CD4-positive, alpha-beta T cell treated with Interleukin-6 at 100 ng/mL for 8 hours (primary cell): ENCODE measurements at places on chromosomes 11 and 22.

- no peak for DNase-seq
Observed at GRCh38 chr22:35870517-35871293, 153.0 kb downstream of the APOL5 start.

DNA sequence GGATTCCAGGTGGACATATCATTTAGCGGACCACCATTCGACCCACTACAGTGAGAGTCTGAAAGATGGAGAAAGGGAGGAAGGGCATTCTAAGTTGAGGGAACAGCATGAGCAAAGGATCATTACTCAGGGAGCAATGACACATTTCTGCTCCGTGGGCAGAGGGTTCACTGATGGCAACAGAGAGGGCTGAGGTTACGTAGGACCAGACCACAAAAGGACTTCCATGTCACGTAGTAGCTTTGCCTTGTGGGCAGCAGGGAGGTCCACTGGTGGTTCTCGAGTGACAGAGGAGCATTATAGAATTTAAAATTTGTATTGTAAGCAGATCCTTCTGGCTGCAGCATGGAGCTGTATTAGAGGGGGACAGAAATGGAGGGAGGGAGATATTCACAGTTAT, 109.7 kb upstream of the NAV2 start:
- DNase-seq = no peak

DNA sequence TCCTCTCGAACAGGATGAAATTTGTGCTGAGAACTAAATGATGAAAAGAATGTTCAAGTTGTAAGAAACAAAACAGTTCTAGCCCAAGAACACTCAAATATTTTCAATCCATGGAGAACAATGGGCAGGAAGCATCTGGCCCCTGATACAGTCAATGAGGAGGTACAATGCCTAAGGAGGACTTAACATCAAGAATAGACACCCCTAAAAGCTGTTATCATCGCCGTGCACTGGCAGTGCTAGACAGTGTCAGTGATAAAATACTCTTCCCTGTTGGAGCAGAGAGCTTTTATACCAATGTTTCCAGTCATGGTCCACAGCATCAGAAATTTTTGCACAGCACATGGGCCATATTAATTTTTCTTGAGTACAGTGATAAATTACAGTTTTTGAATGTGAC, 20.2 kb upstream of the VSTM5 start:
- no peak for DNase-seq

DNA sequence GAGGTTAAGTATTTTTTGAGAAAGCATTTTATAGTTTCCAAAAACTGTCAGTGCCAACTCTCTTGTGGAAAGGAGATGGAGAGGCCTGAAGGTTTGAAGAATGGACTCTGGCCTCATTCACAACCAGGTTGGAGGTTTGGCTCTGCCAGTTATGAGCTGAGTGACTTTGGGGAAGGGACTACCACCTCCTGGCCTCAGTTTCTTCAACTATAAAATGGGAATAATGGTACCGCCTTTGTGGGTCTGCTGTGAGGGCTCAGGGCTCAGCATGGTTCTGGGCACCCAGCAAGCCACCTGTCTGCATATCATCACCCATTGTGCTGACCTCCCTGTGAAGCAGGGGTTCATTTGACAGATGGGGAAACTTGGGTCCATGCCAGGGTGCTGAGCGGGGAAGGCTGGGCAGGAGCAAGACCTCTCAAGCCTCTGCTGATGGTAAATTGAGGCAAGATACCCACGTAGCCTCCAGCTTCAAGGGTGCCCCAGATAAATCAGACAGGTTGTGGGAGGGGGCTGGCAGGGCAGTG, 3.5 kb upstream of the LIF start:
- DNase-seq = no peak

DNA sequence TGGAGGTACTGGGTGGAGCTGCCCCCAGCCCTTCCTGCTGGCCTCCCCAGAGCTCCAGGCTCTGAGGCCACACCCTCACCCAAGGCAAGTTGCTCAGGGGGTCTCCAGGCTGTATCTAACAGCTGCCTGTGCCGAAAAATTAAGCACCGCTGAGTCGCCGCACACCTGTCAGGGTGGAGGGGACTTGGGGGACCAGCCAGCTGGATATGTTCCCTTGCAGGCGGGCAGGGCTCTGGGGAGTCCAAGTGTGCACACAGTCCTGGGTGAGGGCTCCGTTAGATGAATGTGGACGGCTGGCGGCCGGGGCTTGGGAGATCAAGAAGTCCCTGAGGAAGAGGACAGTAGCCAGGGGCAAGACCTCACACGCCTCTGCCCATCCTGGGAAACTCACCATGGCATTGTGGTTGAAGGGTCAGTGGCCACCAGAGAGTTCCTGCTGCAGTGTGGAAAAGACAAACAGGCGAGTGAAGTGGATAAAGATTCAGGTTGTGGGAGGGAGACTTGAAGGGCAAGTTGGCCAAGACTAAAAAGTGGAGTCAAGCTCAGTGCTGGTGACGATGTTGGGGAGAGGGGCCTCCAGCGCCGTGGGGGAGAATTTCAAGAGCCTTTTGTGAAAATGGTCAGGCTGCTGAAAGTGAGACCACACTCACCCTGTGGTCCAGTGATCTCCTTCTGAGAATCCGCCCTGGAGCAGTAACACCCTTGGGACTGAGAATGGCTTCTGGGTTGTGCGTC, 69.6 kb downstream of the CDKN1C start:
- no peak for DNase-seq

DNA sequence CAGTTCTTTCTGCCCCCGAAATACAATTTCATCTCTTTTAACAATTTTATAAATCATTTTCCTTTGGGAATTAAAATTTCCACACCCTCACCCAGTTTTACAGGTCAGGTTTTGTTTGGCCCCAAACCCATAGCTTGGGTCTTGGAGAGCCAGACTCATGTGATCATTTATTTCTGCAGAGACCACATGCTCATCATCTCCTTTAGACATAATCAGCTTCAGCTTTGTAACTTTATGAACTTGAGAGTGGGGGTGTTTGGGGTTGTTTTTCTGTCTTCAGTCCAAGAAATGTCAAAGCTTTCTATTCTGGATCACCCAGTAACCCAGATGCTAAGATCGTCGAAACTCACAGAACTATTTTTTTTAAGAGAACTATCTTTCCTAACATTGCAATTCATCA, 70.9 kb downstream of the DBX1 start:
- no peak for DNase-seq

GRCh38 chr22:30027169-30027568, 53.1 kb upstream of the HORMAD2 start:
- no peak for DNase-seq

DNA sequence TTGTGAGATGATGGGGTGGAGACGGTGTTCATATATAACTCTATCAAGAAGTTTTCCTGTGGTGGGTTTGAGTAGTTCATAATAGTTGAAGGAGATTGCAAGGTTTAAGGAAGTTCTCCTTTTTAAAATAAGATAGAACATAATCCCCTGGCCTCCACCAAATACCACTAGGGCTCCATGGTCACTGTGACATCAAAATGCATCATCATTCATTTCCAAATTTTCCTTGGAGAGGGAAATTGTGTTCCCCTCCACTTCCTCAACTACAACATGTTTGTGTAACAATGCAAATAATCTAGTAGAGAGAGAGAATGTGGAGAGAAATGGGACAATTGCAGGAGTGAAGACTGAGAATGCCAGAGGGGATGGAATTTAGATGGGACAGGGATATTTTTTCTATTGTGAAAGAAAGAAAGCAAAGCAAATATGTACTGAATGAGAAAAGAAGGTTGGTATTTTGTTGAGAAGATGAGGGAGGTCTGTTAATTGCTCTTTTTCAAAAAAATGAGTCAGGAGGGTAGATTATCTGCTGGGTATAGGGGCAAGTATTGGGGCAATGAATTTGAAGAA, 33.4 kb upstream of the ZBED5 start:
- DNase-seq = no peak

DNA sequence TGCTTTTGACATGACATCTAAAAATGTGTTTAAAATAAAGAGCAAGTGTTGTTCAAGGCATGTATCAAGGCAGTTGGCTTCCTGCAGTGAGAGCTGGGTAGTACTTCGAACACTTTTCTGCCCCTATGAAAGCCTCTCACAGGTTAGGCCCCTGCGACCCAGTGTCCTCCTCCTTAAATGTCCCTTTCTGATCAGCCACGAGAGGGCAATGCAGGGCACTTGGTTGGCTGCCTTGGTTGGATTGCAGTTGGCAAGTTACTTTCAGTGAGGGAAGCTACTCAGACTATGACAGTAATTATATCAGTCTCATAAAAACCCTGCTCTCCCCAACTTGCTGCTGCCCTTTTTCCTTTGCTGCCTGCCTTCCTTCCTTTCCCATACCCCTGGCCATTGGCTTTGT, 743.8 kb downstream of the NTM start:
- DNase-seq = no peak

GRCh38 chr11:8828580-8829361, 82.2 kb upstream of the AKIP1 start:
- no peak for DNase-seq

- DNase-seq = no peak
Observed at GRCh38 chr11:27437829-27438594, 34.6 kb downstream of the LGR4 start.

DNA sequence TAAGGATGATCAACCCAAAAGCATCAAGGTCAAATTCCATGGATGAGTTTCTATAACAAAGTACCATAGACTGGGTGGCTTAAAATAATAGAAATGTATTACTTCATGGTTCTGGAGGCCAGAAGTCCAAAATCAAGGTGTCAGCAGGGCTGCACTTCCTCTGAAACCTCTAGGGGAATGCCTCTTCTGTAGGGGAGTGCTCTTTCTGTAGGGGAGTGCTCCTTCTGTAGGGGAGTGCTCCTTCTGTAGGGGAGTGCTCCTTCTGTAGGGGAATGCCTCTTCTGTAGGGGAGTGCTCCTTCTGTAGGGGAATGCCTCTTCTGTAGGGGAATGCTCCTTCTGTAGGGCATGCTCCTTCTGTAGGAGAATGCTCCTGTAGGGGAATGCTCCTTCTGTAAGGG, 65.5 kb downstream of the FBLN1 start:
- DNase-seq = no peak

DNA sequence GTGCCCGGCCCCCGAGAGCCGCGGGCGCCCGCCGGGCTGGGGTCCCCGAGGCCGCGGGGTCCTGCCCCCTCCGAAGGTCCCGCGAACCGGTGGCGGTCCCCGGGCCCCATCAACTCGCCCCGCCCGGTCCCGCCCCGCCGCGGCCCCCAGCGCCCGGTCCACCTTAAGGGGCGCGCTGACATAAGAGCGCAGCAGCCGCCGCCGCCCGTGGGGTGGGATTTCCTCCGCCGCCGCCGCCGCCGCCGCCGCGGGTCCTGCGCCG, at the start of gene ZDHHC8:
TSS of gene ZDHHC8 (plus strand) at position 208 of the 262 bp plus-strand sequence. CDS start 144 bp downstream, outside the sequence.
- peak; percentile 38 for DNase-seq

DNA sequence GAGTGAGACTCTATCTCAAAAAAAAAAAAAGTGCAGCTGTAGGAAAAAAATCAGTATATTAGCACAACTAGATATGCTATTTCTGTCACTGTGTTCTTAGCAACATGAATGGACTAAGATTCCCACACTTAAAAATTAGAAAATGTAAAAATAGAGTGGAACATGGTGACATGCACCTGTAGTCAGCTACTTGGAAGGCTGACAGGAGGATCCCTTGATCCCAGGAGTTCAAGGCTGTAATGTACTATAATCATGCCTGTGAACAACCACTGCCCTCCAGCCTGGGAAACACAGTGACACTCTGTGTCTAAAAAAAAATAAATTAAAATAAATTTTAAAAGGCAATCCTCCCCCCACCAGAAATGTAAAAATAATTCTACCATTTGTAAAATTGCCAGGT, 29.8 kb downstream of the PICALM start:
- no peak for DNase-seq

GRCh38 chr22:42752230-42752746, 31.6 kb upstream of the A4GALT start:
- no peak for DNase-seq

- DNase-seq = no peak
Observed at GRCh38 chr22:28314959-28315358, 364.7 kb downstream of the TTC28 start.

DNA sequence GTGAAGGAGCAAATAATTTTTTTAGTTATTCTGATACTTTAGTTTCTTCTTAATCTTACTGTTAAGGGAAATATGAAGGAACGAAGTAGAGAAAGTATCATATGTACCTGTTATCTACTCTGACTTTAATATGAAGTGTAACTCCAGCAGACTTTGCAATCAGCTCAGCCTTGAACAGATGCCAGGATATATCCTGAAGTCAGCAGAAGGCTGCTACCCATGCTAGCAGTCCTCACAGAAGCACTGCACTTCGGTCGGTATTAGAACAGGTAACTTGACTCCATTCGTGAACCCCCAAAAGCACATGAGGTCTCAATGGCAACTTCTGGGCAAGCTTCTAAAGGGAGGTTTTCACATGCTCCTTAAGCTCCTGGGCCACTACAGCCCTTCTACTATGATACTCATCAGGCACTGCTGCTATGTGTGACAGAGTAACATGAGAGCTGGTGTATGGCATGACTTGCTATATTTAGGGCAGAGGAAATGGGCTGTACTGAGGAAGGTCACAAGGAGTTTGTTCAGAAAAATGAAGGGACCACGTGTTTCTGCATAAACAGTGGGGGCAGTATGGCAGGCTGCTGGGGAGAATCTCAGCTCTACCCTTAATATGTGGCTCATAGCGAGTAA, 344.1 kb downstream of the SOX6 start:
- DNase-seq = no peak

DNA sequence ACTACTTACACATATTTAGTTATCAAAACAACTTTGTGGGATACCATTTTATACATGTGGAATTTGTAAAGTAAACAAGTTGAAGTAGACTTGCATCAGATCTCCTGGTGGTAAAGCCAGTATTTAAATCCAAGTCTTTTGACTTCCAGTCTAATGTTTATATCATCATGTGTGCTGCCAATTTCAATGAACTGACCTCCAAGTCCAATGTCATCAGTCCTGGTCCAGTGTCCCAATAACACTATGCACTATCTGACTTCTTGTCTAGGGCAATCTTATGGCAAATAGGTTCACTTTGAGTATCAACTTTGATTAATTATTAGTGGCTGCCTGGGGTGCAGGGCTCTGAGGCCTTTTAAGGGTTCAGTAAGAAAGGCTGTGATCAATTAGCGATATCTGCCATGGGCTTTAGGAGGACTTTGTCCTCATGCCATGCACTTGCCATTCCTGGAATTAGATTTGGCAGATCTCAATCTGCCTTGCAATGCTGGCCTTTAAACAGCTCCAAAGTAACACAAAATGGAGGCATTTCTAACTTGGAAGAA, 9.6 kb upstream of the PTS start:
- no peak for DNase-seq

GRCh38 chr11:9619971-9620370, 43.9 kb upstream of the SWAP70 start:
- DNase-seq = no peak

DNA sequence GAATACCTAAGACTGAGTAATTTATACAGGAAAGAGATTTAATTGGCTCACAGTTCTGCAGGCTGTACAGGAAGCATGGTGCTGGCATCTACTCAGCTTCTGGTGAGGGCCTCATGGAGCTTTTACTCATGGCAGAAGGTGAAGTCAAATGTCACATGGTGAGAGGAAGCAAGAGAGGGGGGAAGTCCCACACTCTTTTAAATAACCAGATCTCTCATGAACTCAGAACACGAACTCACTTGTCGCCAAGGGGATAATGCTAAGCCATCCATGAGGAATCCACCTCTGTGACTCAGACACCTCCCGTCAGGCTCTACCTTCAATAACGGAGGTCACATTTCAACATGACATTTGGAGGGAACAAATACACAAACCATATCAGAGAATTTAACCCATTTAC, 42.2 kb downstream of the BIRC2 start:
- DNase-seq = no peak

GRCh38 chr11:47105974-47106373, 70.7 kb downstream of the ARFGAP2 start:
- DNase-seq = no peak
